ENCODE measurements at places on chromosomes 5 and 9.

- no peak for DNase-seq
Observed at GRCh38 chr9:131773911-131774379, 34.1 kb upstream of the RAPGEF1 start.

GRCh38 chr5:76701298-76701697 lies 14.6 kb upstream of the F2R start:
- DNase-seq = no peak

DNA sequence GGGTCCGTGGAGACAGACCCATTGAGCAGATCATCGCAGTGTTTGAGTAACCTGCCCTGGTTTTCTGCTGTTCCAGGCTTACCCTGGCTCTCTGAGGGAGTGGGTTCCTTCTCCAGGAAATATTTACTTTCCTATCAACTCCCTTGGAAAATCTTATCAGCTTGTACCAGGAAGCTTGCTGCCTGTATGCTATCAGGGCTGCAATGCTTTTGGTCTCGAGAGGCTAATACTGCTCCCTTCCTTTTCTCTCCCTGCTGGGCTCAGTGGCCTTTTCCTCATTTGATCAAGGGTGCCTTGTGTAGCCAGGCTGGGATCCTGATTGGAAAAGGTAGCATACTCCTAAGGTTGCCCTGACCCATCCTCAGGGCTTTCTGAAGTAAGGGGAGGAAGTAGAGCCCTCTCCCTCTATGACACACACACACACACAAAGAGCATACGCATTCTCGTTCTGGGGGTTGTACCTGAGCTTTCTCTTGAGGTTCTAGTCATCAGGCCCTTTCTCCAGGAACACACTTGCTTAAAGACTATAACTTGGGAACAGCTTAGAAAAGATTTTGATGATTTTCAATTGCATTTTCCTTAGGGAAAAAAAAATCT lies 41.6 kb downstream of the CYSTM1 start:
- no peak for DNase-seq

- no peak for DNase-seq
Observed at GRCh38 chr5:143721925-143722324, 90.0 kb upstream of the HMHB1 start.

DNA sequence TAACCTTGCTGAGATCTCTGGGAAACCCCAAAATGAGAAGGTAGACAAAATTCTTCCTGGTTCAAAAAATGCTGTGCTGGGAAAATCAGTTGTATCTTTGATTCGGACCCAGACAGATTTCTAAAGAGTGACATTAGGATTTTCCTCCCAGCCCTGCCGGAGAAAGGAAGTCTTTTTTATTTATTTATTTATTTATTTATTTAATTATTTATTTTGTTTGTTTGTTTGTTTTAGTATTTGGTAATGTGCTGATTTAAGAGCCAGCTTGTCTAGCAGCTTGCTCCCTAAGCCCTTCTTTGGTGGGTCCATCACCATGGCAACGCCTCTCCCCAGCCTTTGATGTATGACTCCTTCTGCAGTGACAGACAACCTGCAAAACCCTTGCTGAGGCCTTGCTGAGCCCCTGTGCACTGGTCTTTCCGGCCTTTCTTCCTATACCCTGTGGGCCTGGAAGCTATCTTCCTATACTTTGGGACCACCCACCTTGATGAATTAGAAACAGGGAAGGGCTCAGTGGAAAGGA lies 60.6 kb upstream of the AFAP1L1 start:
- DNase-seq = no peak

DNA sequence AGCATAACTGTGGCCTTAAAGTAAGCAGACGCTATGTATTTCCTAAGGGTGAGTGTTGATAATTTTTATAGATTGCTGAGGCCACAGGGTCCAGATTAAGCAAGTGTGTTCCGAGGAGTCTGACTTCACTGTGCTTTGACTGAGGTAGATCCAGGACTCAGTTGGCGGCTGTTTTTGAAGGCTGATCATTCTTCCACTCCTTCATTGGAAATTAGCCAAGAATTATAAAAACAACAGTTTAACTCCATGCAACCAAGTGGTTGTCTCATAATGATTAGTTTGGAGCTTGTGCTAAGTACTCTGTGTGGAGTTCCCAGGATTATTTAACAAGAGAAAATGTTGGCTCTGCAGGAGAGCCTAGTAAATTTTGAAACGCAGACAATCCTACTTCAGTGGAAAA lies 19.1 kb downstream of the IQGAP2 start:
- DNase-seq = no peak

DNA sequence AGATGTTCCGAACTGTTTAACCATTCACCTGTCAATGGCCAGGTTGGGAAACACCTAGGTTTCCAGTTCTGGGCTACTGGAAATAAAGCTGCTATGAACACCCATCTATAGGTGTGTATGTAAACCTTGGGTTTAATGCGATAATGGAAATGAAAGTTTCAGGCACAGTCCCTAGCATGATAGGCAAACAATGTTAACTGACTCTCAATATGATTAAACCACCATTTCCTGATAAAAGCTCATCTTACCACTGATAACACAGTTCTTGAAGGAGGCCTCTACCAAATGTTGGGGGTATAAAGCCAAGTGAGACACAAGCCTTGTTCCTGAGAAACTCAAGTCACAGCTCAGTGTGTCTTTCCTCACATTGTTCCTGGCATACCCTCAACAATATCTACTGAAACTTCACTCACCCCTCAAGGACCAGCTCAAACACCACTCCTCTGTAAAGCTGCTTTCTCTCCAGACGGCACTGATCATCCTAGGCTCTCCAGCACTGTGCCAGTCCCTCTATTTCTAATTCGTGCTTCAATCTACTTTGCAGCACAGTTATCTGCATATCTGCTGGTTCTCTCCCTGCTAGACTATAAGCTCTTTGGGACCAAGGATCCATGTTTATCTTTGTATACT lies 15.8 kb downstream of the RAB14 start:
- no peak for DNase-seq

- DNase-seq = no peak
Observed at GRCh38 chr5:60230456-60230855, 336.9 kb upstream of the PDE4D start.

DNA sequence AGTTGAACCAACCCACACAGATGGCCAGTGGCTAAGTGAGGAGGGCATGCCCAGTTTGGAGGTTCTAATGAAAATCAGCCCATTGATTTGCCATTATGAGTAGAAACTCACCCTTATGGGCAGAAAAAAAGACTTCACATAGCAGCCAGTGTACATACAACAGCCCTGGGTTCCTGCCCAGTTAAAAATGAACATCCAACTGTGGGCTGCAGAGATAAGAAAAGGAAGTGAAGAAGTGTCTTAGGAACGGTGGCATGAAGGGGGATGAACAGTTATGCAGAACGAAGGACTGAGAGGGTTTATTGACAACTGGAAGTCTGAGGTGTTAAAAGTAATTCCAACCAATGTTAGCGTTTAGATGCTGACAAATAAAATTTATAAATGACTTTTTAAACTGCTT lies 118.4 kb downstream of the MARCHF3 start:
- DNase-seq = no peak

DNA sequence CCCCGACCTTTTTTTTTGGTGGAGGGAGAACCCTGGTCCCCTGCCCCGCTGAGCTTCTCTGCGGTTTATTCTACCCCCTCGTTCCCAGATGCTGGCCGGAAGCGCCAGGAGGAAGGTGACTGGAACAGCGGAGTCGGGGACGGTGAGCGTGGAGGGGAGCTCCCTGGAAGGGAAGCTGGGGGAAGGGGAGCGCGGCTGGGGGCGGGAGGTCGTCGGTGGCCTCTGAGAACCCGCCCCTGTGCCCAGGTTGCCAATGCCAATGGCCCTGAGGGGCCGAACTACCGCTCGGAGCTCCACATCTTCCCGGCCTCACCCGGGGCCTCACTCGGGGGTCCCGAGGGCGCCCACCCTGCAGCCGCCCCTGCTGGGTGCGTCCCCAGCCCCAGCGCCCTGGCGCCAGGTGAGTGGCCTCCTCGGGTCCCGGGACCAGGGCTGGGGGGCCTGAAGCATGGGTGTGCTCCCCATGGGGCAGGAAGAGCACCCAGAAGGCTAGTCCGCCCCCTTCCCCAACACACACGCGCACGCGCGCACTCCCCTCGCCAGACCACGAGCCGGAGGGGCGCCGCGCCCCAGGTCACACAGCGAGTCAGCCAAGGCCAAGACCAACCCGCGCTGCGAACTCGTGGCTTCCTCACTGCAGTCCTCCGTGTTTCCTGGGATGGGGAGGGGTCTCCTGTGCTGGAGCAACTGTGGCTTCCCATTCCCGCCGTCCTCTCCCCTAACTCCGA lies 10.6 kb downstream of the MYOZ3 start:
- DNase-seq = no peak

- no peak for DNase-seq
Observed at GRCh38 chr5:56632199-56632598, 183.2 kb upstream of the MAP3K1 start.

- no peak for DNase-seq
Observed at GRCh38 chr9:82188817-82189216, 200.2 kb downstream of the SPATA31D1 start.

- no peak for DNase-seq
Observed at GRCh38 chr9:761176-761792, 80.2 kb upstream of the DMRT1 start.

GRCh38 chr9:91310037-91310436 lies 51.7 kb downstream of the AUH start:
- no peak for DNase-seq

DNA sequence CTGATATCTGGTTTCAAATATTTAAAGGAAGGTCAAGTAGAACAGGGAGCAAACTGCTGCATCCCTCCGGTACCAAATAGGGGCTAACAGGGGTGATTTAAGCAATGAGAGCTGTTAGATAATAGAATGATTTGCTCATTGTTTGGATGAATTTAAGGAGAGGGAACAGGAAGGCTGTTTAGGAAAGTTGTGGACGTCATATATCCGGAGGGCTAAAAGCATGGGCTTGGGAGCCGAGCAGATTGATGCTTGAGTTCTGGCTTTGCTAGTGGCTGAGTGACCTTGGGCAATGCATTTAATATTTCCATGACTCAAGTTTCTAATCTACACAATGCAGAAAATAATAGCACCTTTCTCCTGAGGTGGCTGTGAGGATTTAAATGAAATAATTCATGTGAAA lies 85.4 kb upstream of the RPS23 start:
- DNase-seq = no peak

DNA sequence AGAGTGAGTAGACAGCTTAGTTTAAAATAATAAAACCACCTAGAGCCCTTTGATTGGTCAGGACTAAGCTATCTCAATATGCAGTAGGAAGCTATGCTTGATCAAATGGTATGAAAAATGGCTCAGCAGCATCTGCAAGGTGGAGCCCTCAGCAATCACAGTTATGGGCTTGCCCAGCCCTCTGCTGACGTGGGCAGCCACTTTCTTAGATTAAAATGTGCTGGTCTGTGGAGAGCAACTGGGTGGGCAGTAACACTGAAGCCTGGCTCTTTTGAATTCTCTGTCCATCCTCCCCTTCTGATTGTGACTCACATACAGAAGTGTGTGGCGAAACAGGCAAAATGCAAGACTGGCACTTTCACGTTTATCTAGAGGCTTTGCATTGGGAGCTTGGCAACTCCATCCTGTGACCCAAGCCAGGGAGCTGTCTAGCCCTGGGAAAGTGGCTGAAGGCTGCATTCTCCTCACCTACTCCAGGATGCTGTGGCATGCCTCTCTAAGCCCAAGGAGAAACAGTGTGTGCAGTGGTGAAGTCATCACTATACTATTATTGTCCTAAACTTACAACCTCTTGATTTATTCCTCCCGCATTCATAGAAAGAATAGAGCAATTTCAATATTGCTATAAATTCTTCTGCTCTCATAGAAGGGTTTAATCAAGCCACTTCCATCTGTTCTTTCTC lies 61.1 kb downstream of the MED10 start:
- no peak for DNase-seq

- DNase-seq = no peak
Observed at GRCh38 chr9:80156756-80157472, 585.1 kb downstream of the TLE4 start.

GRCh38 chr5:82465235-82465634 lies 187.1 kb upstream of the RPS23 start:
- no peak for DNase-seq

DNA sequence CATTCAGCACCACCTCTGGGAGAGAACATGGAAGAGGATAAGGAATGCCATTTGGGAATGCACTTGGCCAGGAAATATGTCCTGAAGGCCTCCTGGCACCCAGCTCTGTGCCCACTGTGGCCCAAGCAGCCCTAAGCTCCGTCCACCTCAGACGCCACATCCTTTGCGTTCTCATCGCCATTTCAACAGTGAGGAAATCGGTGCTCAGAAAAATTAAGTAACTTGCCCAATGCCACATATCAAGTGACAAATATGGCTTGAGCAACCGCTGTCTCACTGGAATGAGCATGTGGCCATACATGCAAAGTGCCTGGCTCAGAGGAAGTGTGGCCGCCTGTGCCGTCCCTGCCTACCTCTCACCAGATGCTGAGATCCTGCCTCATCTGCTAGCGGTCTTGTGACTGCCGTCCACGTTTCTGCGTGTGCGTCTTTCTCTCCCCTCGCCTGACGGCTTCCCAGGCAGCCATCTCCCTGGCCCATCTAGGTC lies 984 bp upstream of the DOK3 start:
- no peak for DNase-seq

DNA sequence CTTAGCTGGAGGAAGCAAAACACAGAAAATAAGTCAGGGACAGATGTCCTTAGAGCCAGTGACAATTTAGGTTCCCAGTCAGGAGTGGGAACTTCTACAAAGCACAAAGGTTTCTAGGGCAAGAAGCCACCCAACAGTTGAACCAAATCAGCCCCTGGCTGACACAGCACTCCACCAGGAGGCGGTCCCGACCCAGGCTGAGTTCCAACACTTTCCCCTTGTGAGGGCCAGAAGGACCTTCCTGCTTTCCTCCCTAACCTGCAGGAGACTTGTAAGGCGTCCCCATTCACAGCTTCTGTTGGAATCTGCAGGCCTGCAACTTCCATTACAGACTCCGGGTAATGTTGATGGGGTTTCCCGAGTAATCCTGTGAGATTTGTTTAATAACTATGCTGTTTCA lies 416.4 kb upstream of the IRX1 start:
- DNase-seq = no peak

- DNase-seq = no peak
Observed at GRCh38 chr5:42930934-42931333, 109.2 kb downstream of the ANXA2R start.

GRCh38 chr5:173198049-173198448 lies 37.0 kb downstream of the NKX2-5 start:
- no peak for DNase-seq

DNA sequence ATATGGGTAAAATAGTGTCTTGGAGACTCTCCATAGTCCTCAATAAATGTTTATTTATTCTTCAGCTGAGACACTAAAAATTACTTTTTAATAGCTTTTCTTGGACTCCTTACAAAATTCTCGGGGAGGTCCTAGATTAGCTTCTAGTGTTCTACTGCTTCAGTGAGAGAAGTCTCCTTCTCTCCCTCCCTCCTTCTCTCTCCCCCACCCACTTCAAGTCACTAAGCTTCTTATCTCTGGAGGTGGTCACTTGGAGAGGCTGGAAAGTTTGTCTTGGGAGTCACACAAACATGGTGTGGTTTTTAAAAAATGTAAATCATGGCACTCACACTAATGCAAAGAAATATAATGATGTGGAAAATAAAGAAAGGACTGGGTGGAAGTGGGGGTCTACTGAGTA lies 64.1 kb downstream of the SEMA6A start:
- no peak for DNase-seq
